ENCODE measurements at places on chromosomes 16 and 17. TPM values are rescaled to one million over a fixed set of nuclear protein-coding genes. Genes with fewer than 3 reads are reported as not detected.

The TMEM238L gene
- not detected for total RNA-seq

The C16orf89 gene
- total RNA-seq: 39.0 TPM

The DNAI2 gene
- not detected for total RNA-seq

The DOC2B gene
- total RNA-seq: 29.4 TPM

The ASB16 gene
- not detected for total RNA-seq

The KIFC3 gene
- total RNA-seq: 87.0 TPM

The CCL2 gene
- total RNA-seq: 185 TPM

The SPIRE2 gene
- 7.2 TPM for total RNA-seq

The KRT15 gene
- total RNA-seq: 0.78 TPM

The TBC1D3G gene
- total RNA-seq: not detected

The KRT33B gene
- not detected for total RNA-seq

The RCVRN gene
- not detected for total RNA-seq

The CDK5RAP3 gene
- 193 TPM for total RNA-seq

The NATD1 gene
- 5.7 TPM for total RNA-seq

The ENPP7 gene
- total RNA-seq: not detected

The CACNG5 gene
- total RNA-seq: not detected

The TMC7 gene
- total RNA-seq: 8.1 TPM

The KCNG4 gene
- not detected for total RNA-seq

The FA2H gene
- 31.6 TPM for total RNA-seq

The MOSMO gene
- 33.6 TPM for total RNA-seq

The GOSR1 gene
- 37.1 TPM for total RNA-seq

The SPATA32 gene
- not detected for total RNA-seq

The NKD1 gene
- 57.9 TPM for total RNA-seq

The ZNF750 gene
- not detected for total RNA-seq

The CORO1A gene
- total RNA-seq: 42.0 TPM

The ORMDL3 gene
- total RNA-seq: 88.2 TPM

The SOST gene
- total RNA-seq: not detected

The KRT9 gene
- not detected for total RNA-seq

The CFAP97D1 gene
- total RNA-seq: 0.42 TPM

The HYDIN gene
- 1.5 TPM for total RNA-seq

The TNFRSF17 gene
- total RNA-seq: not detected

The SNTB2 gene
- total RNA-seq: 38.1 TPM

The TPSG1 gene
- total RNA-seq: not detected

The MEAK7 gene
- 15.9 TPM for total RNA-seq

The IQCK gene
- total RNA-seq: 51.3 TPM

The KRTAP17-1 gene
- total RNA-seq: not detected

The PABPN1L gene
- not detected for total RNA-seq

The CBFA2T3 gene
- 2.4 TPM for total RNA-seq

The MFSD6L gene
- not detected for total RNA-seq
